ENCODE measurements at places on chromosomes 12 and 14. TPM values are rescaled to one million over a fixed set of nuclear protein-coding genes. Genes with fewer than 3 reads are reported as not detected.
A peak's percentile ranks its signal among the peaks of the same experiment; 100 is the strongest.

- H3K36me3 ChIP-seq = no peaks in the 10 kb centered on the region
- H3K4me1 ChIP-seq = no peaks in the 10 kb centered on the region
- H3K4me3 ChIP-seq = no peak overlapping the region
- H3K27ac ChIP-seq = no peak overlapping the region
Measured at GRCh38 chr12:97757481-97758193, 295.0 kb downstream of the RMST start.

DNA sequence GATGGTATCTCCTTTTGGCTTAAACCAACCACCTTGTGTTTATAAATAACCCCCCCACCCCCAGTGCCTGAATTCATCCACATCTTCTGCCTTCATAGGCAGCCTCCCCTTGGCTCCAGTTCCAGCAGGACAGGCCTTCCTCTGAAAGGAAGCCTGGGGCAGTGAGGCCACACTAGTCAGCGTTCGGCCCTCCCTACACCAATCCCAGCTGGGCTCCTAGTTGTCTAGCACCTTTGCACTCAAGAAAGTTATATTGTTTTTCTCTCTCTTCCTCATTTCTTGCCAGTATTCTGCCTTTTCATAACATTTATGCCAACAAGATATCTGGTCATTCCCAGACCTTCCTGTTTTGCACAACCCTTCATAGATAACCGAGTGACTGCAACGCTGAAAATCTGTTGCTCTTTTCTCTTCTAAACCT lies 73.1 kb upstream of the ACTN1 start:
- no peak for DNase-seq

DNA sequence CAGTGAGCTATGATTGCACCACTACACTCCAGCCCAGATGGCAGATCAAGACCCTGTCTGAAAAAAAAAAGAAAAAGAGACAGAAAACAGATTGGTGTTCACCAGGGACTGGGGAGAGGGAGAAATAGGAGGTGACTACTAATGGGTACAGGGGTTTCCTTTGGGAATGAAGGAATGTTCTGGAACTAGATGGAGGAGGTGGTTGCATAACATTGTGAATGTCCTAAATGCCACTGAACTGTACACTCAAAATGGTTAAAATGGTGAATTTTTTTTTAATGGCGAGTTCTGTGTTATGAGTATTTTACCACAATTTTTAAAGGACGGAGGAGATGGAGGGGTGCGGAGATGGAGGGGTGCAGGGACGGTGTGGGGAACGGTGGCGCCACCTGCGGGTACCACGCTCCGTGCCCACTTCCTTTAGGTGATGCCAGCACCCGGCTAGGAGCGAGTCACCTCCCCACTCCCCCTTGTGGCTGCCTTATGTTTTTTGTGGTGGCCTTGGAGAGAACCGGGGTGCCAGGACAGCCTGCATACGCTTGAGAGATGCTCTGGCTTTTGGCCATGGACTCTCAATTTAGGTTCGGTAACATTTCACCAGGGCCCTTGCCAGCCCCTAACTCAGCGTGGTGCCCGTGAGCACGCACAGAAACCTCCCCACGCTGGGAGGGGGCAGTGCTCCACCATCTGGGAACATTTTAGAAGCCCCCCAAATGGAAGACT lies 16.1 kb downstream of the UBC start:
- H3K36me3 ChIP-seq = no peaks in the 10 kb centered on the region
- H3K27ac ChIP-seq = no peak overlapping the region
- peaks cover 3% of the 10 kb centered on the region for H3K27me3 ChIP-seq

GRCh38 chr14:79057333-79057732 lies 887.2 kb downstream of the NRXN3 start:
- no peaks in the 10 kb centered on the region for H3K27me3 ChIP-seq
- no peaks in the 10 kb centered on the region for H3K36me3 ChIP-seq
- H3K4me3 ChIP-seq = no peak overlapping the region
- H3K27ac ChIP-seq = no peak overlapping the region
- no peak for DNase-seq

DNA sequence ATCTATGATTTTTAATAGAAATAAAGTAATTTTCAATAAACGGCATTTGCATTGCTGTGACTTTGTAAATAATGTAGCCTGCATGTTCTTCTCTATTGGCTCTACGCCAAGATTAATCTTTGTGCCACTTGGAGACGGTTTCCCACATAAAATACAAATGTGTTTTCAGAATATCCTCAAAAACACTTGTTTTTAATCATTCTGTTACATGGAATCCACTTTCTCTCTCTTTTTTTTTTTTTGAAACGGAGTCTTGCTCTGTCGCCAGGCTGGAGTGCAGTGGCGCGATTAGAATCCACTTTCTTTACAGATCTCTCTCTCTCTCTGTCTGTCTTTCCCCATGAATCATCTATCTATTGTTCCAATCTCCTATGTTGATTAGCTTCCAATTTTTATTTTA lies 22.8 kb upstream of the SSPN start:
- no peak overlapping the region for H3K4me3 ChIP-seq
- peaks cover 13% of the 10 kb centered on the region for H3K27me3 ChIP-seq
- H3K36me3 ChIP-seq = no peaks in the 10 kb centered on the region

- H3K36me3 ChIP-seq = no peaks in the 10 kb centered on the region
- H3K27me3 ChIP-seq = peaks cover 46% of the 10 kb centered on the region
- no peak for DNase-seq
- H3K4me1 ChIP-seq = no peaks in the 10 kb centered on the region
- H3K27ac ChIP-seq = no peak overlapping the region
Measured at GRCh38 chr12:54692353-54692752, 44.2 kb upstream of the DCD start.

GRCh38 chr12:80269803-80270552 lies 170.6 kb downstream of the OTOGL start:
- H3K4me1 ChIP-seq = no peaks in the 10 kb centered on the region
- no peak overlapping the region for H3K27ac ChIP-seq
- H3K27me3 ChIP-seq = peaks cover 4% of the 10 kb centered on the region
- H3K36me3 ChIP-seq = no peaks in the 10 kb centered on the region

DNA sequence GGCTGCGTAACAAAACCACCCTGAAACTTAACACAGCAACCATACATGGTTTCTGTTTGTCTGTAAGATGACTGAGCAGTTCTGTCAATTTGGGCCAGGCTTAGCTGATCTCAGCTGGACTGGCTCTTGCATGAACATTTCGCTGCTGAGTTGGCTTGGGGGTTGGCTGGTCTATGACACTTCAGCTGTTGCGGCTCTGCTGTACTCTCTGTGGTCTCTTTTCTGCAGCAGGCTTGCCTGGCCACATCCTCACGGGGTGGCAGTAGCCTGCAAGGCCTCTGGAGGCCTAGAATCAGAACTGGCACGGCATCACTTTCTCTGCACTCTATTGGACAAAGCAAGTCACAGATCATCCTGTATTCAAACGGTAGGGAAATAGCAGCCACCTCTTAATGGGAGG lies 216.2 kb downstream of the BCL11B start:
- H3K4me1 ChIP-seq = peaks cover 33% of the 10 kb centered on the region
- DNase-seq = peak; percentile 93
- no peak overlapping the region for H3K4me3 ChIP-seq
- H3K27me3 ChIP-seq = peaks cover 2% of the 10 kb centered on the region
- peaks cover 26% of the 10 kb centered on the region for H3K36me3 ChIP-seq

DNA sequence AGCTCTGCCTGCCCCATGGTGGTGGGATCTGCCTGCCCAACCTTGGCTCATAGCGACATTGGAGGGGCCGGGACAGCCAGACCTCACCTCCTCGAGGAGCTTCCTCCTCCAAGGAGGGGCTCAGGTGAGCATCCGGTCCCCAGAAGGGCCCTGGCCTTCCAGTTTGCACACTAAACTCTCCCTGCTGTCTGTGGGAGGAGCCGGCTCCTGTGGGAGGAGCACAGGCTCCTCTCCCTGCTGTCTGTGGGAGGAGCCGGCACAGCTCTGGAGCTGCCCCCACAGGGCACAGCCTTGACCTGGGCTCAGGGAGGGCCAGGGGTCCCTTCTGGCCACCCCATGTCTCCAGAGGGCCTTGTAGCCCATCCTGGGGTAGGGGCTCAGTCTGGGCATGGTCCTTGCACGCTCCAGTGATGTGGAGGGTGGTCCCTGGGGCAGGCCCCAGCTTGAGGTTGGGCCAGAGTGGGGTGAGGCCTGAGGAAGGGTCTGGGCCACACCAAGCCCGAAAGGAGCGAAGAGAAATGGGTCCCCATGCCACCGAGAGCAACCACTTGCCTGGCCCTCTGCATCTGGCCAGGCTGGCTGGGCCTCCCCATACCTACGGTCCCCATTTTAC lies 147.5 kb upstream of the C14orf180 start:
- no peaks in the 10 kb centered on the region for H3K4me1 ChIP-seq
- H3K27me3 ChIP-seq = no peaks in the 10 kb centered on the region
- DNase-seq = peak; percentile 15
- no peak overlapping the region for H3K4me3 ChIP-seq
- H3K27ac ChIP-seq = no peak overlapping the region

DNA sequence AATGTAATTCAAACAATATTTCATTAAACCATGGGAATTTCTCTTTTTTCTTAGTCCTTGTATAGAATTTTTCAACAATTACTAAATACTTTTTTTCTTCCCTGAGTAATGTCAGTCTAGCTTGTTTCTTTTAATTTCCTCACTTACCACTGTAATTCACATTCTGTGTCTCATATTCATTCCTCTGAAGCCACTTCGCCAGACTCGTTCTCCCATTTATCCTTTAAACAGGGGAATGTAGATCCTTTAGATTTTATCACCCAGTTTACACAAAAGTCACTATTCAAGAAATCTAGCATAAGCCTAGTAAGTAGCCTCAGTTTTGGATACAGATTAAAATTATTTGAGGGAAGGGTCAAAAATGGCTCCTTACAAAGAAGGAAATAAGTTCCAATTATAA lies 6.8 kb downstream of the USP15 start:
- peaks cover 53% of the 10 kb centered on the region for H3K36me3 ChIP-seq
- H3K27me3 ChIP-seq = no peaks in the 10 kb centered on the region
- DNase-seq = no peak
- H3K4me1 ChIP-seq = peaks cover 79% of the 10 kb centered on the region
- H3K27ac ChIP-seq = peak overlapping the region; percentile 35
- H3K4me3 ChIP-seq = no peak overlapping the region

GRCh38 chr12:44544018-44544417 lies 332.1 kb downstream of the NELL2 start:
- no peak overlapping the region for H3K27ac ChIP-seq
- DNase-seq = no peak
- no peak overlapping the region for H3K4me3 ChIP-seq
- H3K4me1 ChIP-seq = peaks cover 6% of the 10 kb centered on the region
- H3K27me3 ChIP-seq = no peaks in the 10 kb centered on the region

GRCh38 chr12:43444940-43445564 lies 107.0 kb downstream of the ADAMTS20 start:
- peak; percentile 62 for DNase-seq
- H3K27me3 ChIP-seq = no peaks in the 10 kb centered on the region
- H3K4me1 ChIP-seq = no peaks in the 10 kb centered on the region
- H3K36me3 ChIP-seq = no peaks in the 10 kb centered on the region
- no peak overlapping the region for H3K27ac ChIP-seq
- no peak overlapping the region for H3K4me3 ChIP-seq

GRCh38 chr12:93668919-93669418 lies 8.2 kb upstream of the CRADD start:
- H3K36me3 ChIP-seq = no peaks in the 10 kb centered on the region
- H3K4me3 ChIP-seq = no peak overlapping the region
- no peak overlapping the region for H3K27ac ChIP-seq
- no peak for DNase-seq
- H3K27me3 ChIP-seq = peaks cover 9% of the 10 kb centered on the region

DNA sequence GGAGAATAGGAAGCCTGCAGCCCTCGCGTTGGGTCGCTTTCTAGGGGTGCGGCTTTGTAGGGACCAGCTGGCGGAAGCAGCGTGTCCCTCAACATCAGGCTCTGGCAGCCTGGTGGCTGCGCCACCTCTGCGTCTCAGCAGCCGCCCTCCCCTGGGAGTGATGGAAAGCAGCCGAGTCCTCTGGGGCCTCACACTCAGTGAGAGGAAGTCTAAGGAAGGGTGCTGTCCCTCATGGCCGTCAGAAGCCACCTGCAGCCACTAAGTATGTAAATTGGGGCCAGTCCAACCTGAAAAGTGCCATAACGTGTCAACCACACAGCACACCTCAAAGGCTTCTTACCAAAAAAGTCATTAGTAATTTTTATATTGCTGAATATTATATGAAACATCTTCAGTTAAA lies 80.3 kb downstream of the WDR20 start:
- H3K4me1 ChIP-seq = peaks cover 8% of the 10 kb centered on the region
- no peak overlapping the region for H3K4me3 ChIP-seq
- no peaks in the 10 kb centered on the region for H3K27me3 ChIP-seq
- no peak overlapping the region for H3K27ac ChIP-seq
- H3K36me3 ChIP-seq = no peaks in the 10 kb centered on the region

GRCh38 chr12:80374615-80375014 lies 69.4 kb upstream of the PTPRQ start:
- no peak for DNase-seq
- H3K27me3 ChIP-seq = no peaks in the 10 kb centered on the region
- H3K4me3 ChIP-seq = no peak overlapping the region
- no peaks in the 10 kb centered on the region for H3K4me1 ChIP-seq

GRCh38 chr12:6083601-6084000 lies 40.9 kb downstream of the VWF start:
- no peaks in the 10 kb centered on the region for H3K4me1 ChIP-seq
- H3K4me3 ChIP-seq = no peak overlapping the region
- H3K27ac ChIP-seq = no peak overlapping the region
- H3K27me3 ChIP-seq = no peaks in the 10 kb centered on the region

DNA sequence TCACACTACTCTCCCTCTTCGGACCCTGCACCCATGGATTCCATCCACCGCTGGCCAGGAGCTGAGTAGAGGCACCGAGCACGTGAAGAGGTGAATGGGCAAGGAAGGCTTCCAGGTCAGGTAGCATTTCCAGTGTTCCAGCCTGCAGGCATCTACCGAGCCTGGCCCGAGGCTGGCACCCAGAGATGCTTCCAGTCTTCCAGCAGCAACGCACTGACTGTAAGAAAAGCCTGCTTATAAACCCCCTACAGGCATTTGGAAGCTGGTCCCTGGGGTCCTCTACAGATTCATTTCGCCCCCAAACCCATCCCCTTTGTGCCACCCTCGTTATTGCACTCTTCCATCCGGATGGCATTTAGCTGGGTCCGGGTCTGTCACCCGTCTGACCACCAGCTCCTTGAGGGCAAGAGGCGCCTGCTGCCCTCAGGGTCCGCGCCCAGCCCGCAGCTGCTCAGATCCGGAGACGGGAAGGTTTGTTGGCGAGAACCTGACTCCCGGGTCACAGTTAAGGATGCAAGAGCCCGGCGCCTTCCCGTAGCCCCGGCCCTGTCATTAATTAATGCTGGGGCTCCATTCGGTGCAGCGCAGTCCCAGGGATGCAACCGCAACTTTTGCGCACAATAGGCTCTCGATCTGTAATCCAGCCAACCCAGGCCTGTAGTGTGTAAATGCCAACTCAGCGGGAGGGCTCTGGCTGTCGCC lies 614 bp upstream of the MARK3 start:
- H3K27me3 ChIP-seq = peaks cover 8% of the 10 kb centered on the region
- DNase-seq = no peak
- H3K36me3 ChIP-seq = peaks cover 14% of the 10 kb centered on the region
- H3K4me1 ChIP-seq = peaks cover 32% of the 10 kb centered on the region
- H3K27ac ChIP-seq = peak overlapping the region; percentile 91

Gene CLEC1B
- total RNA-seq = not detected

Gene TMPRSS12
- not detected for total RNA-seq

Gene ZFHX2
- total RNA-seq = 1.5 TPM

Gene DDX51
- 27.6 TPM for total RNA-seq

Gene CLEC2A
- not detected for total RNA-seq

Gene CCDC175
- total RNA-seq = not detected

Gene KSR2
- not detected for total RNA-seq

Gene FAM90A1
- total RNA-seq = 0.10 TPM
